ENCODE measurements at places on chromosomes 2 and 18.
A peak's percentile ranks its signal among the peaks of the same experiment; 100 is the strongest.

GRCh38 chr2:168698969-168699368 is 103.5 kb upstream of the NOSTRIN start:
- DNase-seq, result no peak

GRCh38 chr2:159961037-159961436 is 101.4 kb downstream of the PLA2R1 start:
- no peak for DNase-seq

- DNase-seq, result no peak
Measured at GRCh38 chr2:201911372-201911771, 105.0 kb downstream of the CDK15 start.

DNA sequence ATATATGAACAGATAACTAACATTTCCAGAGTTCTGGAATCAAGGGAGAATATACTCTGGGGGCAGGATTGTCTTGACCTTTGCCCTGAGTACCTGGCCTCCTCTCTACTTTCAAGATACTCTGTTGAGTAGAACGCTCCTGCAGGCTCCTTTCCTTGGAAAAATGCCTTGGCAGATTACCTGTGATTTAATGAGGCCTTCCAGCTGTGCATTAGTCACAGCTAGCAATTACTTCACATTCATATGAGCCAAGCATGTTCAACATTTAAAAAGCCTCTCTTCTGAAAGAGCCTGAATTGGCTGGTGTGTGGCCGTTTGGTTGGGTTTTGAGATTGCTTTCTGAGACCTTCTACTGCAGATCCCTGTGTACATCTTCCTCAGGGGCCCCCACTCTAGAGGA is 142.2 kb downstream of the PLCL1 start:
- no peak for DNase-seq

GRCh38 chr2:101200676-101201075 is 49.5 kb upstream of the TBC1D8 start:
- no peak for DNase-seq

DNA sequence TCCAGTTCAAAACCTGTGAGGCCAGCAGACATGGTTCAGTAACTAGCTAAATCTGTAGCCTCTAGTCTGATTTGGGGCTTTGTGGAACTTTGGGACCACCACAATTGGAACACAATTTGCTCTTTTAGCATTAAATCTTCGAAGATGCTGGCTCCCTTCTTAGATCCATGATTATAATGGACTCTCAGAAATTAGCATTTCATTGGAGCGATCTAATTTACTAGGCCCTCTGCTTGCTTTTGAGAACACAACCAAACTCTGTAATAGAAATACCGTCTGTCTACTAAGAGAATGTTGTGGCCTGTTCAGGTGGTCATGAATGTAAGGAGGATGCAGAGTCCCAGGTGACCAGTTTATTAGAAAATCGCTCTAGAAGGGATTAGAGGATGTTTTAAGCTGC is 70.2 kb upstream of the LYPD6B start:
- DNase-seq, result no peak

DNA sequence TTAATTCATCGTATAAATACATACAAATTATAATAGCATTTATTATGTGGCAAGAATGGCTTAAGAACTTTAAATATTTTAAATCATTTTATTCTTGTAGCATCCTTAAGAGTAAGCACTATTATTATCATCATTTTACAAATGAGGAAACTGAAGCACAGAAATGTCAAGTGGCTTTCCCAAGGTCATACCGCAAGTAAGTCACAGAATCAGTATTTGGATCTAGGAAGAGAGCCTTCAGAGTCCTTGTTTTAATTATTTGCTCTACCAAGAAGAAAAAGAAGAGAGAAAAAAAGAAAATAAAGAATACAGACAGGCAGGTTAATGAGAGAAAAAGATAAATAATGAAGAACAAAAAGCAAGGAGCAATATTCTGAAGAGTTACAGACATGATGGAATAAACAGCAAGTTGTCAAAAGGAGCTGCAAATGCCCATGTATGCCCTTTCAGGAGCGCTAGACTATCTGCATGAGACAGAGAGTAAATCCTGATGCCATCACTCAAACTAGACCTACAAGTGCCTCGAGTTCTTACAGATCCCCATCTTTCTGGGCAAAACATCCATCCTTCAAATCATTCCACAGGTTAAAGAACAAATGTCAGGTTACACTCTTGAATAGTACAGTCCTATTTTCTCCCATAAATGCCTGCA is 57.8 kb upstream of the ETAA1 start:
- no peak for DNase-seq

DNA sequence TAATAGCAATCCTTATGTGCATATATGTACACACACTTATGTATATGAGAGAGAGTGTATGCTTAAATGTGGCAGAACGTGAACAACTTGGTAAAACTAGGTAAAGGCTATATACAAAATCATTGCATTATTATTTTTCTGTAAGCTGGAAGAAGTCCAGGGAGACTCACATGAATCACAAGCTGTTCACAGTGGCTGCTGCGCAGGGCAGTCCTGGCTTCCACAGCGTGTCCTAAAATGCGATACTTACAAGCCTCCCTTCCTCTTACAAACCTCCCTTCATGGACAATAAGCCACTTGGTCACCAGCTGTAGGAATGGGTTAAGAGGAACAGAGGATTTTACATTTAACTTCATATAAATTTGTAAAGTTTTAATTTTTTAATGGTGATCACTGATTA is 114.9 kb upstream of the AGAP1 start:
- no peak for DNase-seq

GRCh38 chr2:176997792-176998169 is 214.8 kb upstream of the HNRNPA3 start:
- no peak for DNase-seq

DNA sequence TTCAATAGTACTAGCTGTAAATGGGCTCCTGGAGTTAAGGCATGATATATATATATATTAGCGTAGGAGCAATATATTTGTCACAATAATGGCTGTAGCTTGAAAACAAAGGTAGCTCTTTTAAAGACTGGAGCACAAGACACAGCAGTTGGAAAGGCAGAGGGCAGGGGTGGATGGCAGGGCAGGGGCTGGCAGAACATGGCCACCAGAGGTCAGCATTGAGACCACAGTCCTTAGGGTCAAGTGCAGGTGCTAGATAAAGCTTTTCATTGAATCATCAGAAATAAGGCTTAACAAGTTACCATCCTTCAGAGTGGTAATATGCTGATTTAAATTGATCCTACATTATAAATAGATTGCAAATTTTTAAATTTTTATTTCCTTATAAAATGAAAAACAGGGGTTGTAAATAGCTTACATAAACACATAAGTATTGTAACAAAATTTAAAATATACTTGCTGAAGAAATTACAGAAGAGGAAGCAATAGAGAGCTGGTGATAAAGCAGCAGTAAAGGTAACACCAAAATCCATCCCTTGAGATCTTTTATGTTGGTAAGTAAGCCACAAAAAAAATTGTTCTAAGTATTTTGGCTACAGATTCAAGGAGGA is 161.2 kb upstream of the PIEZO2 start:
- no peak for DNase-seq

DNA sequence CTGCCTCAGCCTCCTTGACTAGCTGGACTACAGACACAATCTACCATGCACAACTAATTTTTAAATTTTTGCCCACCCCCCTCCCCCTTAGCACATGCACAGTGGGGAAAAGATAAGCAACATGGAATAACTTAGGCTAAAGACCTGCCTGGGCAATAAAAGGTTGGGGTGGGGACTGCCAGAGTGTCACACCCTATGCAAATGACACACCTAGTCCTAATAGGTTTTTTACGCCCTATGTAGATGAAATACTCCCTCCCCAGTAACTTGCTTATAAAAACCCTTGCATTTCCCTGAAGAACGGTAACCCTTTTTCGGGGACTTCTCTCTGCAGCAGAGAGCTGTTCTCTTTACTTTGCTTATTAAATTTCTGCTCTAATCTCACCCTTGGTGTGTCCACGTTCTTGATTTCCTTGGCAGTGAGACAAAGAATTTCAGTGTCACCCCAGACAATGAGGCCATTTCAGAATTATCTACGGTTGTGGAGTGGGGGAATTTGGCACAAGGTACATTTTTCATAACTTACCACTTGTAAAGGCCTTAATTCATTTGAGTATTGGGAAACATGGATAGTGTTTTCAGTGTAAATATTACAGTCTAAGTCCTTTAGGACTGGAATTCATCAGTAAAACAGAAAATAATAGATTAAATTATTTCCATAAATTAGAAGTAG is 109.2 kb downstream of the NOL4 start:
- no peak for DNase-seq

GRCh38 chr18:22108674-22109073 is 60.7 kb upstream of the GATA6 start:
- DNase-seq, result no peak

DNA sequence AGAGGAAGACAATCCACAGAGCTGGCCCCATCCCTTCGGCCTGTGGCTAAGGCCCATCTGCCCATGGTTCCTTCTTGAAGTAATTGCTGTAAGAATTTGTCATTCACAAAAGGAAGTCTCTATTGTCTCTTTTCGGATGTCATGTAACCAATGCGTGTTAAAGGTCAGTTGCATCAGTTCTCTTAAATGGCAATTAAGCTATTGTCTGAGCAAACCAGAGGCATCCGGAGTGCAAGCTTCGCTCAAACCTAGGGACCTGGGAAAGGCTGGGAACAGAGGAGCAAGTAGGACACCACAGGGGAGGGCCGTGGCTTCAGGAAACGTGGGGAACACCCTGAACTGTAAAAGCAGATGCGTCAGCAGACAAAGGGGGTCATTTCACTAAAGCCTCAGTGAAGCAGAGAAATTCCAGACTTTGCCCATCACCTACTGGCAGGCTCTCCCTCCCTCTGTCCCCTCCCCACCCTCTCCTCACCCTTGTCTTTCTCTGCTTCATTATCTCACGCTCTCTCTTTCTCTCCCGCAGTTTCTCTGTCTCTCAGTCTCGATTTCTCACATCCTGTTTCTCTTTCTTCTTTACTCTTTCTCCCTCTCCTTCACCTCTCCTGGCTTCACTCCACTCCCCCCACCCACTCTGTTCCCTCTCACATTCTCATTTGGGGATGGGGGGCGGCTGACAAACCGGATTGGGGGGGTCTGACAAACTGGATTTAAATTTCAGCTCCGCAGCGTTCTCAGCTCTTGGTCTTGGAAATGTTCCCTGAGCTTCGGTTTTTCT is 204.6 kb upstream of the TNP1 start:
- no peak for DNase-seq

- peak; percentile 30 for DNase-seq
Measured at GRCh38 chr18:10405014-10405493, 49.4 kb upstream of the APCDD1 start.

GRCh38 chr2:212626371-212626918 is 87.8 kb upstream of the ERBB4 start:
- no peak for DNase-seq

DNA sequence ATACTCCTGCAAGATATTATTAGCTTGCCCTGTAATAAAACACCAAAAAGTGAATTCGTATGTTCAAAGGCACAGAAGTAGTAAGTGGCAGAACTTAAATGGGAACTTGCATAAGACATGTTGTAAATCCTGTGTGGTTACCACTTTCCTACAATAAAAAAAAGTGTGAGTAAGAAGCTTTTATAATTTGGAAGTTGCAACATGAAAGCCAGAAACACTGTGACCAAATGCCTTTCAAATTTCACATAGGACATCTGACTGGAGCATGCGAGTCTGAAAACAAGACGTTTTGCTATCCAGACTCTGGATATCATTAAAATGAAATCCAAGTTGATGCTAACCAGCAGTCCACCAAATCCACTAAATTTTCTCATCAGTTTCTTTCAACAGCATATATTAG is 886.2 kb upstream of the NRXN1 start:
- peak; percentile 84 for DNase-seq

DNA sequence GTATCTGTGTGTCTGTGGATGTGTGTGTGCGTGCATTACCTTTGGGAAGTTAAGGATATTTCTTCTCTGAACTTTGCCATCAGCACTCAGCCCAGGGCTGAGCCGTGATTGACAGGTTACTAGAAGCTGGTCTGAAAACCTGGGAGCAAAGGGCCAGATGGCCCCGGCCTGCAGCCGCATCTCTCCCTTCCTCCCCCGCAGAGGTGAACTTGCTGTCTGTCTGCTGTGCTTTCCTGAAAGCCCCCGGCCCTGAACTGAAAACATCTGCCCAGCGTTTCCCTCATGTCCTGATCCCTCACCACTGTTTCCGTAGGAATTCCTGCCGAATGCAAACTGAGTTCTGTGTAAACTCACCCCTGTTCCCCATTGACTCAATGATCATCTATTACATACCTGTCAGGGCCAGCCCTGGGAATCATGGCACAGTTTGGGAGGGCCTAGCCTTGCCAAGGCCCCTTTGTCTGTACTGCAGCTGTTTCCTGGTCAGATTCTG is 45.8 kb downstream of the MYCN start:
- no peak for DNase-seq

- DNase-seq, result no peak
Measured at GRCh38 chr2:175620106-175620505, 382.0 kb downstream of the LNPK start.

- DNase-seq, result no peak
Measured at GRCh38 chr2:74415762-74416395, 5.5 kb downstream of the C2orf81 start.

GRCh38 chr2:180334514-180334913 is 327.4 kb upstream of the CWC22 start:
- DNase-seq, result no peak

GRCh38 chr2:197198890-197199289 is 111.7 kb downstream of the ANKRD44 start:
- no peak for DNase-seq

GRCh38 chr18:78914249-78914935 is 65.2 kb upstream of the SALL3 start:
- no peak for DNase-seq

DNA sequence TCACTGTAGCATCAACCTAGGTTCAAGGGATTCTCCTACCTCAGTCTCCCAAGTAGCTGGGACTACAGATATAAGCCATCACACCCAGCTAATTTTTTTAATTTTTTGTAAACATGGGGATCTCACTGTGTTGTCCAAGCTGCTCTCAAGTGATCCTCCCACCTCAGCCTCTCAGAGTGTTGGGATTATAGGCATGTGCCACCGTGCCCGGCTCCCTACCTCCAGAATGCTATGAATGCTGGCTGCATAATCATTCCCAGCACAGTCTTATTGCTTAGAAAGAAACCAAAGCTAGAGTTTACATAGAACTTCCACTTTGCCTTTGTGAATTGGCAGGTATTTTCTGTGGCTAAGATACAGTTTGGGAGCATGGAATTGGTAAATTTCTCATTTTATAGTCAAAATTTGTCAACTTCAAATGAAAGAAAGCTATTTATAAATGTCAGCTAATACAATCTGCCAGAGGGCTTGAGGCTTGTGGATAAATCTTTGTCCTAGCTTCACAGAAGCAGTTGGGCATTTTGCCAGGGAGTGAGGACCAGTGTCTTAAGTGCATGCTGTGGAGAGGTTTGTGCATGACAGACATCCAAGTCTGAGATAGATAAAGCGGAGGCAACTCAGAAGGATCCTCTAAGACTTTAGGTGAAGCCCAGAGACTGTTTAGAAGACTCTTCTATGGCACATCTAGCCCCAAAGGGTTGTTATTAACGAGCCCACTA is 175.4 kb downstream of the ANTXR1 start:
- DNase-seq, result no peak

- no peak for DNase-seq
Measured at GRCh38 chr2:169464882-169465281, 14.4 kb upstream of the BBS5 start.
